ENCODE measurements at places on chromosomes 3 and 15.

DNA sequence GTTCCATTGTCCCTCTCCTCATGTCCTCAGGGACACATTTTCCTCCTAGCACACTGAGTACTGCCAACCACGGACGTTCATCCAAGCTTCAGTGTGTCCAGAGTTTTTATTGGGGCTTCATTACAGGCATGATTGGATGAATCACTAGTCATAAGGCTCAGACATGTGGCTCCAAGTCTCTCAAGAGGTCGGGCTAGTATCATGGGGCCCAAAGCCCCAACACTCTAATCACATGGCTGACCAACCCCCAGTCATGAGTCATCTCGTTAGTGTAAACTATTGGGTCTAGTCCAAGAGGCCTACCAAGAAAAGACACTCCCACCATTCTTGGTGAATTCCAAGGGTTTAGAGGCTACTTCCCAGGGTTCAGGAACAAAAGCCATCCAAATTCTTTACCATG lies 4.4 kb downstream of the TERC start:
- no peak for DNase-seq

DNA sequence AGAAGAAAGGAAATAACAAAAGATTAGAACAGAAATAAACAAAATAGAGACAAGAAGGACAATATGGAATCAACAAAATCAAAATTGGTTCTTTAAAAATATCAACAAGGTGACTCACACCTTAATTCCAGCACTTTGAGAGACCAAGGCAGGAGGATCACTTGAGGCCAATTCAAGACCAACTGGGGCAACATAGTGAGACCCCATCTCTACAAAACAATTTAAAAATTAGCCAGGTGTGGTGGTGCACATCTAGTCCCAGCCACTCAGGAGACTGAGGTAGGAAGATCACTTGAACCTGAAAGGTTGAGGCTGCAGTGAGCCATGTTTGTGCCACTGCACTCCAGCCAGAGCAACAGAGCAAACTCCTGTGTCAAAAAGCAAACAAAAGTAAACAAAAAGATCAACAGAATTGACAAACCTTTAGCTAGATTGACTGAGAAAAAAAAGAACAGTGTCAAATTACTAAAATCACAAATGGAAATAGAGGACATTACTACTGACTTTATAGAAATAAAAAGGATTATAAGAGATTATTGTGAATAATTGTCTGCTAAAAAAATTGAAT lies 190.7 kb upstream of the CGNL1 start:
- no peak for DNase-seq

DNA sequence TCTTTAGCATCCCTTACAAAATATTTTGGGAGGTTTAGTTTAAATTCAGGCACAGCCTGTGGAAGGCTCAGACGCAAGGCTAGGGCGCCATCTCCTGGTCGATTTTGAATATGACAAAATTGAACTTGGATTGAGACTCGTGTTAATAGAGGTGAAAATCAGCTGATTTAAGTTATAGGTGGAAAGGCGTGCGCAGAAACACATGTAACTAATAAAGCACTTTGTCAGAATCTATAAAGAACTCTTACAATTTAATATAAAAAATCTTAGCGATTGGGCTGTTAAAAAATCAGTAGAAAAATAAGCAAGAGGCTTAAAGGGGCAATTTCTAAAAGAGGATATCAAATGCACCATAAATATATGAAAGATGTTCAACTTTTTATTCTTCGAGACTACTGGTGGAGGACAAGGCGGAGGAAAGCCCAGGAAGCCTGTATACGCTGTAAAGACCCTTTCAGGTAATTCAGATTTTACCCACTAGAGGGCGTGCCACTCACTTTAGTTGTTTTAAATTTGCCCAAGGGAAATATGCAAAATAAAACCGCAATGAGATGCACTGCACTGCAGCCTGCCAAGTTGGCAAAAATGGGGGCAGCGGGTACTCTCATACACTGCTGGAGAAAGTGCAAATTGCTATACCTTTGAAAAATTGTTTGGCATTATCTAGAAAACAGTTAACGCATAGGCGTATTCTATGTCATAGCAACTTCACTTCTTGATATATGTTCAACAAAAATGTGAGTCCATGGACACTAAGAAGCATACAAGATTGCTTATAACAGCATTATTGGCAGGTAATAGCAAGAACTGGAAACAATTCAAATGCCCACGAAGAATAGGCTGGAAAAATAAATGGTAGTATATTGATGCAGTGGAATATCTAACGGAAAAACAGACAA lies 64.7 kb downstream of the SLC30A4 start:
- peak; percentile 71 for DNase-seq

DNA sequence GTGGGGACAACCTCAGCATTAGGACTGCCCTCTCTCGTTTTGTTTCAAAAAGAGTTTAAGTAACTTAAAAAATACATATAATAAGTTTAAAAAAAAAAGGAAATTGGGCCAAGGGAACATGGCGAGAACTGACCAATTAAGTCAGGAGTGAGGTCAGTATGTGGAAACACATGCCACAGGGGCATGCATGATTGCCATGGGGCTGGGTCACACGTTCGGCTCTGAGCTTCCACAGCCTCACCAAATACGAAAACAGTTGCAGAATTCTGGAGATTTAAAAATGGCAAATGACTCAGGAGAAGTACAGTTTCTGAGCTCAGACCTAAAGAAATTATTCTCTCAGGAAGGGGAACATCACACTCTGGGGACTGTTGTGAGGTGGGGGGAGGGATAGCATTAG lies 24.1 kb downstream of the PDE8A start:
- no peak for DNase-seq

GRCh38 chr3:72995337-72995736 lies 1.3 kb upstream of the PPP4R2 start:
- no peak for DNase-seq

DNA sequence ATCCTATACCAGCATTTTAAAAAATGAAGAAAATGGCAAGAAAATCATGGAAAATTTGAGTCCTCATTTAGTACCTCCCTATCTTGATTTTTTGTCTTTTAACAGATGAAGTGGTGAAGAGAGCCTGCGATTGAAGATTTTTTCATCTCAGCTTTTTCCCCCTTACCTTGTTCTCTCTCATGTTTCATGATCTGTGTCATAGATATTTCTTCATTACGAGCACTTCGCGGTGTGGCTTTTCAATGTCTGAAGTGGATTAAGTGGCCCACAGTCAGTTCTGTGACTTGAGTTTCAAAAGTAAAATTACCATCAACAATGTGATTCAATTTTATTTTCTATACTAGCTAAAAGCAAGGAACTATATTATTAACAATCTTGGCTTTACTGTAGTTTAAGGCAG lies 147.2 kb downstream of the FNDC3B start:
- no peak for DNase-seq

GRCh38 chr3:49333091-49333490 lies 6.8 kb downstream of the USP4 start:
- no peak for DNase-seq

GRCh38 chr15:56128081-56128480 lies 115.6 kb downstream of the RFX7 start:
- no peak for DNase-seq

DNA sequence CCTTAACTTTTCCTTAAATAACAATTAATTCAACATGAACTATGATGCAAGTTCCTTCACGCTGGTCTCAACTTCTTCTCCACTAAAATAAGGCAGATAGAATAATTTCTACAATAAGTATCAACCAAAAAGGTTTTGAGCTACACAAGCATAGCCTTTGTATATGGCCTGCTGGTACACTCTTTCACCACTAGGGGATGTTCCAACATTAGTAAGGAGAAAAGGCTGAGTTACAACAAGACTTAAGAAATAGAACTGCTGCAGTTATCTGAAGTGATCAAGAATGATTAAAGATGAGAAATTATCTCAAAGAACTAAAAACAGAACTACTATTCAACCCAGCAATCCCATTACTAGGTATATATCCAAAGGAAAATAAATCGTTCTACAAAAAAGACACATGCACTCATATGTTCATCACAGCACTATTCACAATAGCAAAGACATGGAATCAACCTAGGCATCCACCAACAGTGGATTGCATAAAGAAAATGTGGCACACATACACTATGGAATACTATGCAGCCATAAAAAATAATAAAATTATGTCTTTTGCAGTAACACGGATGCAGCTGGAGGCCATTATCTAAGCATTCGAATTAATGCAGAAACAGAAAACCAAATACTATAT lies 14.4 kb downstream of the ATP13A3 start:
- no peak for DNase-seq

Data from islet precursor cell (in vitro differentiated cells).